ENCODE measurements at places on chromosomes 12 and 14.

DNA sequence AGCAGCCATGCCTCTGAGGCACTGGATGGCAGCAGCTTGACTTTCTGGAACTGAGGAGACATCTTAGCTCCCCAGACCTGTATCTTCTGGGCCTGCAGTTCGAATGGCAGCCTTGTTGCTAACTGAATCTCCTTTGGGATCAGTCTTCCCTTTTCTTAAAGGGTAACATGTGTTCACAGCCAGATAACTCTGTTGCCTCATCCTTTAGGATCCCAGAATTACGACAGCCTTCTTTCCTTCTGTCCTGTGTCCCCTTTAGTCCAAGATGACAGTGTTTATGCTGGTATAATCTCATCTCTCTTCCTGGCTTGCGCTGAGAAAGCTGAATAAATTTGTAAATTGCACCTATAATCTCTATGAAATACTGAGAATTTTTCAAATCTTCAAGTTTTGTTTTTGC lies 9.1 kb upstream of the ERC1 start:
- no peak for DNase-seq

DNA sequence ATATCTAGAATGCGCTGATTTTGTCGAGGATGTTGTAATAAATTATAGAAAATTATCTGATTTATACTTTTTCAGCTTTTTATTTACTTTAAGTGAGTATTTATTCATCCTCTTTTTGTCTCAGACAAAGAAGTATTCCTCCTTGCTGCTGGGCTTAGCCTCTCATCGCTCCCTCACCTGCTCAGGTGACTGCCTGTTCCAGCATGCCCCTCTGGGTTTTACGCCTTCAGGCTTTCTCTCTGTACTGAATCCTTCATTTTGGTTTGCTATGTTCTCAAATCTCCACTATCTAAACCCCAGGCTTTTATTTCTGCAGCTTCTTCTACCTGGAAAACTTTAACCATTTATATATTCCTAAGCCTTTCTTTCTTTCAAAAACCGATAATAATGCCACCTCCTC lies 1650.9 kb upstream of the SEL1L start:
- DNase-seq: no peak

DNA sequence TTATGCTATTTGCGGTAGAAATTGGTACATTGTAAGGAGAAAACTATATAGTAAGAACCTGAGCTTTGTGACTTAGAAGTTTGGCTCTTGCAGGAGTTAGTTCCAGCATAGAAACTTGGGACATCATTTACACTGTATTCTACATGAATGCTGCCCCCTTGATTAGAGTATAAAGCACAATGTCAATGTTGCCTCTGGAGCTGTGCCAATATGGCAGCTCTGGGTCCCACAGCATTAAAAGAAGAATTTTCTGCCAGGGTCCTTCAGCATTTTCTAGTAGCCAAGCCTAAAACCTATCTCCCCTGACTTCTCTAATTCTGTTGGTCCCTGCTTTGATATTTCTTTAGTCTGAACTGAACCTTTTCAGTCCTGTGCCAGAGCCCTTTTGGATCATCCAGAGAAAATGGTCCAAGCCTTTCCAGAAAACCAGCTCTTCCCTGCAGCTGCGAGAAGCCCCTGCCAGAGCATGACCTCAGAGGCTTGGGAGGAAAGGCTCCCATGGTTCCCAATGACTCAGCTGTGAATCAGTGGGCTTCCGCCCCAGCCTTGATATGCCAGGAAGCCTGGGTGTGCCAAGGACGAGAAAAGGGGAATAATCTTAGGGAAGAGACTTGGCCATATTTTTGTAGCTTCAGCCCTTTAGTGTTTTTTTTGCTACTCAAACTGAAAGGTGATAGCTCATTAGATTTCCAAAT lies 43.2 kb downstream of the PLEKHG7 start:
- DNase-seq: peak; percentile 78

- no peak for DNase-seq
Observed at GRCh38 chr12:72100854-72101253, 162.2 kb downstream of the TPH2 start.

- DNase-seq: no peak
Observed at GRCh38 chr12:89350260-89350629, 2.1 kb downstream of the DUSP6 start.

- no peak for DNase-seq
Observed at GRCh38 chr14:75297411-75298040, 18.9 kb downstream of the FOS start.

GRCh38 chr14:68088451-68088854 lies 268.9 kb downstream of the RAD51B start:
- DNase-seq: no peak

- no peak for DNase-seq
Observed at GRCh38 chr12:106141452-106141851, 2.7 kb upstream of the NUAK1 start.

DNA sequence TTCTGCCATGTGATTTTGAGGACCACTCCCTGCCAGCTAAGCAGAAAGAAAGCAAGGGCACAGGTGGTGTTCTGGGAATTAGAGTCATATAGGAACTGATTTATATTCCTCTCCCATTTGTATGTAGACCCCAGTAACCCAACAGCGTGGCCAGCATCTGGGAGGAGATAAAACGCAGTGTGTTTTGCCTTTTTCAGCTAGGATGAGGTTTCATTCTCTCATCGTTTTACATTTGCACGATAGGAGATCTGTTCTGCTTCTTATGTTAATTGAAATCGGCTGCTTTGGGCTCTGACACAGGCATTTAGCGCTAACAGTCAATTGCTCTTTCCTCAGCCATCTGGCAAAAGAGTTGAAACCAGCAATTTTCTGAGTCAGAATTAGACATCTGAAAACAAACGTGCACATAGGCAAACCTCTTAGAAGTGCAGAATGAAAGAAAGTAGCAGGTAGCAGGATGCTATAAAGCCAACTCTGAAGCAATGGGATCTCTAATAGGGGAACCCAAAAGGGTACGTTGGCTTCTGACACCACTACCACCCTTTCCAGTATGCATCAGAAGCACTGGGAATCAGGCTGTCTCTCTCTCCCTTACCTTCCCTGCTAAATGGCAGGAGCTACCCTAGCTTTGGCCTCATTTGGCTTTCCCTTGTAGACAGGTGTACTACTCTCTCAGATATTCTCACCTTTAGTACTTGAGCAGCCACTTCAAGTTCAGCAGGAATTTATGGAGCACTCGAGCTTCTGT lies 219.1 kb downstream of the PHLDA1 start:
- DNase-seq: peak; percentile 86

GRCh38 chr14:64201921-64202545 lies 92.1 kb downstream of the ESR2 start:
- DNase-seq: no peak

- no peak for DNase-seq
Observed at GRCh38 chr12:93419388-93420034, 22.2 kb downstream of the UBE2N start.

DNA sequence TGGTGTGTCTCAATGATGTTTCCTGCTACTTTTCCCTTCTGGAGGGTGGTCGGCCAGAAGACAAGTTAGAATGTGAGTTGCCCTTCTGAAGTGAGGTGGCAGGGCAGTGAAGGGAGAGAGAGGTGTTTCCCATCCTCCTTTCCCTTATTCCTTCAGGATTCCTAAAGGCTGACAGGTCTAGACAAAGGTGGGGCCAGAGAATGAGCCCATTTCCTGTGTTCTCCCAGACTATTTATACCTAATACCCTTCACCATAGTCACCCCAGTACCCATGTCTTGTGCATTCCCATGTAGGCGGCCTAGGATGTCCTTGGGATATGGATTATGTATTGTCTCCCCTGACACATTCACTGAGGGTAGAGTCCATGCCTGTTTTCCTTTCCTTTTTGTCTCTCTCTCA lies 7.0 kb downstream of the DGKA start:
- DNase-seq: no peak

DNA sequence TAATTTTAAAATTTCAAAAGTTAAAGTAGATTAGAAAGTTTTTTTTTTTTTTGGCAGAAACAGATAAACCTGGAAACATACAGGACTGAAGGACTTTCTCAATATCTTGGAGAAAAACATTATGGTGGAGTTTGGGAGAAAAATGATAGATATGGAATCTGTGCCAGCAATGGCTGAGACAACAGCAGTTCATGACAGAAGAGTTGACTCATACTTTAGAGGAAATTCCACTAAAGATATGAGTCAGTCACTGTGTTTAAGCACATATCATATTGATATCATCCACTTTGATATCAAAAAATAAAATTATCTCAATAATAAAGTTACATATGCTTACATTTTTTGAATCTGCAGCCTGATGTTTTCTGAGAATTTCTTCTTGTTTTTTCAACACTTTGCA lies 193.9 kb upstream of the OR4E1 start:
- DNase-seq: no peak

- no peak for DNase-seq
Observed at GRCh38 chr12:46459861-46460545, 87.4 kb upstream of the SLC38A2 start.

DNA sequence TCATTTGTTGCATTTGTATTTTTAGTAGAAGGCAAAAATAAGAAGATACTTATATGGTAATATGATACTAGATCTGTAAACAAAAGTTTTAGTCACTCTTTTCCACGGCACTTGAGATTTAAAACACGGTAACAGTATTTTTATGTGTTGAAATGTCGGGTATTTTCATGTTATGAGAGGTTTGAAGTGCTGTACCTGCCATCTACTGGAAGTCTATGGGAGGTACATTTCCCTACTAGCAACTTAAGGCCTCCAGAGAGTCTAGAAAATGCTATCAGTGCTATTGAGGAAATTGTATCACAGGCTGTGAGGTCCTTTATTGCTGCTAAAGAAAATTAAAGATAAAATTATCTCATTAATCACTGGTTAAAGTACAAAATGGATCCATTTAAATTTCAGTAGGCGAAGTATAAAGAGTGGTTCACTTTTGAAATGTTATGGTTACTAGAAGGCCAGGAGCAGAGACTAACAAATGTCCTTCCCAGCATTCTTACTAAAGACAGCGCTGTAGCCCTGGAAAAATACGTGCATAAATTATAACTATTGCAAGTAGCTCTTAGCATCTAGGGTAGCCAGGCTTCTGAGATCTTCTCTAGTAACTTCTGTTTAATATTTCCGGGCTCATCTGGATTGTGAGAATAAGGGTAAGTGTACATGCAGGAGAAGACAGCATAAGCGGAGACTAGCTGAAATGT lies 77.6 kb upstream of the PRKD1 start:
- peak; percentile 38 for DNase-seq

DNA sequence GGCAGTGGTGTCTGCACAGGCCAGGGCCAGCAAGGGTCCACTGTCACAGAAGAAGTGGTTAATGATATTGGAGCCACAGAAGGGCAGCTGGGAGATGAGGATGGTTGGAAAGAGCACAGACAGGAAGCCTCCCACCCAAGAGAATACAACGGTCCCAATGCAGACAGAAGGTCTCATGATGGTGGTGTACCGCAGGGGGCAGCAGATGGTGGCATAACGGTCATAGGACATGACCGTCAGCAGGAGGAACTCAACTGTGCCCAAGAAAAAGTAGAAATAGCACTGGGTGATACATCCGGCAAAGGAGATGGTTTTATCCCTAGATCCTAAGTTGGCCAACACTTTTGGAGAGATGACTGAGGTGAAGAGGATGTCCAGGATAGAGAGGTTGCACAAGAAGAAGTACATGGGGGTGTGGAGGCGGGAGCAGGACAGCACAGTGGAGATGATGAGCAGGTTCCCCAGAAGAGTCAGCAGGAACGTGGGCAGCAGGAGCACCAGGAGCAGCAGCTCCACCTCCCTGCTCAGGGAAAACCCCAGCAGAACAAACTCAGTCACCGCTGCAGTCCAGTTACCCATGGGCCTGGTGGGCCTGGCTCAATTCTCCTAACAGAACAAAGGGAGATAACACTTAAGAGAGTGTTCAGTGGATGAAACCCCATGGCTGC lies 9.8 kb downstream of the OR6J1 start:
- no peak for DNase-seq

DNA sequence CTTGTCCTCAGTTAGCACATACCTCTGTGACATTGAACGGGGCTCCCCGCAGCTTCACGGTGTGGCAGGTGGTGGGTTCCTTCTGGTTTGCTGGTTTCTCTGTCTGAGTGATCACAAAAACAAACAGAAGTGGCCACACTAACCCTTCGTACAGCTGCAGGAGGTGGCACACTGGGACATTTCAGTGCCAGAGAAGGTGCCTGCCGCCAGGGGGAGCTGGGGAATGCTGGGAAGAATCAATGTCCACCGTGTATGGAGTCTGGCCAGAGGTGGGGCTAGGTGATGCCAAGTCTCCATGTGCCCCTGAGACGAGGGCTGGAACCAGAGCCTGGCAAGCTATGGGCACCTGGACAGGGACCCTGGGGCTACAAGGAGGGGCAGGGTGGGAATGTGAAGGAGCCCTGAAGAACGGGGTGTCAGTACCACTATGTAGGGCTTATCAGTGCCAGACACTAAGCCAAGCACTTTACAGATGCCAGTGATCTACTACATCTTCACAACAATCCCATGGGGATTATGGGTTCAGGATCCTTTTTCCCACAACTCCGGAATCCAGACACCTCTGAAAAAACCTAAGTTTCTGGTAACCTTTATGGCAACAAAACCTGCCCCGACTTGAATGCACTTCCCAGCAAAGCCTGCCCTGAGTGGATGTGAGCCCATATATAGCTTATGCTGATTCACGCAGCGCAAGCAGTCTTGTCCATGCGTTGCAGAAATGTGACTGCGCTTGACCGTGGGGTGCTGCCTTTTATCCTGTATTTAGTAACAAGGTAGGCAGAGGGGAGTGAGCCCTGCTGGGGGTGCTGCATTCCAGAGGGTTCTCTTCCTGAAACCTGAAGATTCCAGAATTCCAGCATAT lies 10.8 kb downstream of the RBM19 start:
- no peak for DNase-seq

- DNase-seq: no peak
Observed at GRCh38 chr12:109767456-109767855, 53.8 kb downstream of the FAM222A start.

GRCh38 chr12:90897316-90897715 lies 57.7 kb downstream of the CCER1 start:
- DNase-seq: no peak

DNA sequence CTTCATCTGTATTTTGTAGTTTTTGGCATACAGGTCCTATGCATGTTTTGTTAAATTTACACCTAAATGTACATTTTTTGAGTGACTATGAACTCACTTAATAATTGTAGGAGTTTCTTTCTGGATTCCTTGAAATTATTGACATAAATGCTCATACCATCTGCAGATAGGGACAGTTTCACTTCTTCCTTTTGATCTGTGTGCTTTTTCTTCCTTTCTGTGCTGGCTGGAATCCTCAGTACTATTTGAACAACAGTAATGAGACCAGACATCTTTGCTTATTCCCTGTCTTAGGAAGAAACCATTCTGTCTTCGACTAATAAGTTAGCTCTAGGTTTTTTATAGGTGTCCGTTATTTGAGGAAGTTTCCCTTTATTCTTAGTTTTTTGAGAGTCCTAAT lies 110.3 kb downstream of the ADGRD1 start:
- no peak for DNase-seq

Measured in fibroblast of skin of left quadriceps (primary cell).